ENCODE measurements at places on chromosomes 6 and 20. TPM values are rescaled to one million over a fixed set of nuclear protein-coding genes. Genes with fewer than 3 reads are reported as not detected.

The KCNQ2 gene
- total RNA-seq, result not detected

The NKX2-2 gene
- not detected for total RNA-seq

The TSPO2 gene
- not detected for total RNA-seq

The ADTRP gene
- 6.9 TPM for total RNA-seq

The NELFCD gene
- 72.0 TPM for total RNA-seq

The ZC2HC1B gene
- total RNA-seq, result not detected
